Cerebellar nuclear complex (tissue), 1 donor: ENCODE measurements at places on chromosomes 12 and 14.

- no peak for DNase-seq
These were observed 9.7 kb downstream of the SPTSSA start for GRCh38 chr14:34452258-34452822.

- DNase-seq: no peak
These were observed 102.9 kb downstream of the ADGRD1 start for GRCh38 chr12:131056626-131057025.

DNA sequence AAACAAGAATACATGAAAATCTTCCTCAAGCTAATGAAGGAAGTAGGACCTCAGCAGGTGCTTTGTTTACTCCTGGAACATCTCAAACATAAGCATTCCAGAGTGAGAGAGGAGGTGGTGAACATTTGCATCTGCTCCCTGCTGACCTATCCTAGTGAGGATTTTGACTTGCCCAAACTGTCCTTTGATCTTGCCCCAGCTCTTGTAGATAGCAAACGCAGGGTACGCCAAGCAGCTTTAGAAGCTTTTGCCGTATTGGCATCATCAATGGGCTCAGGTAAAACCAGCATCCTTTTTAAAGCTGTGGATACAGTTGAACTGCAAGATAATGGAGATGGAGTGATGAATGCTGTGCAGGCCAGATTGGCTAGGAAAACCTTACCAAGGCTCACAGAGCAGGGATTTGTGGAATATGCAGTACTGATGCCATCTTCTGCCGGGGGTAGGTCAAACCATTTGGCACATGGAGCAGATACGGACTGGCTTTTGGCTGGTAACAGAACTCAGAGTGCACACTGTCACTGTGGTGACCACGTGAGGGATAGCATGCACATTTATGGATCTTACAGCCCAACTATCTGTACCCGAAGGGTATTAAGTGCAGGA, 1.9 kb downstream of the TOGARAM1 start:
- no peak for DNase-seq

DNA sequence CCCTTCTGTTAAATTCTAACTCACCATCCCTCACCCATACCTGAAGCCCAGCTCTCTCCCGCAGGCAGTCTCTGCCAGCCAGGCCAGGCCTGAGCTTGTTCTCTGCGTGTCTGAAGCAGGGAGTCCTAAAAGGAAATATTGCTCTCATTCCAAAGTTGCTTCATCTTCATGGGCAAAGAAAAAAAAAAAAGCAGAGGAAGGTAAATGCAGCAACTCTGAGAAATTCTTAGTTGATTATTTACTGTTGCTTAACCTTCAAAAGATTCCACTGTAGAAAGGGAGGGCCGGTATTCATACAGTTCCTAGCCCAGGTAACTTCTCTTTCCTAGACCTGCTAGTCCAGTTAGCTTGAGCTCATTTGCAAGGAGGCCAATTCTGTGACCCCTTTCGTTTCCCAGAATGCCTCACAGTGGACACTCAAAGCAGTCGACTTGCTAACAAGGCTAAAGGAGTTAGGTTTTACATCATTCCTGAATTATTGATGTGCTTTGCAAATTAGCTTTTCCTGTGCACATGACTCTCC, 193.5 kb upstream of the EEA1 start:
- DNase-seq: no peak

DNA sequence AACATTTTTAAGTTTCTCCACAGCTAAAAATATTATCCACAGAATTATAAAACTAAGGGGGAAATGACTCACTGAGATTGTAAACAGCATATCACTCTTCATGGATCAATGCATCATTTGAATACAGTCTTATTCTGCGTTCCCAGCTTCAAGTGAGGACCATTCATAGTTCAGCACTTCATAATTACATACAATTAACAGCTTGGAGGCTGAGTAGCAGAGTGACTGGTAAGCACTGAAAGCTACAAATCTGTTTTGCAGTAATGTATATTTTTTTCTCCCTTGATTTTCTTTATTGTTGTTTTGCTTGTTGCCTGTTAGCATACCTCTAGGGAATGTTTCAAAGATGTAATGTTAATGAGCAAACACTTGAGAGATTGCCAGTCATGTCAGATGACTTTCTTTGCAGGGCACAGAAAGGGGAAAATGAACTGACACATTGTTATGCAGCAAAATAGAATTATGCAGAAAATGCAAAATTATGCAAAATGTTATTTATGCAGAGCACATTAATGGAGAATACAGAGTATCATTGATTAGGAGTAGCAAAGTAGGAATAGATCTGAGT, 138.6 kb downstream of the RPS29 start:
- DNase-seq: no peak

GRCh38 chr12:139585-139984, 73.0 kb downstream of the IQSEC3 start:
- no peak for DNase-seq

- no peak for DNase-seq
These were observed 110.7 kb downstream of the BTG1 start for GRCh38 chr12:92034858-92035401.
